AG04450 (cell line): ENCODE measurements at places on chromosomes 3 and 15.

- DNase-seq, result no peak
Observed at GRCh38 chr3:129822241-129822640, 71.3 kb downstream of the TMCC1 start.

GRCh38 chr3:18880691-18881090, 267.6 kb upstream of the KCNH8 start:
- DNase-seq, result no peak

DNA sequence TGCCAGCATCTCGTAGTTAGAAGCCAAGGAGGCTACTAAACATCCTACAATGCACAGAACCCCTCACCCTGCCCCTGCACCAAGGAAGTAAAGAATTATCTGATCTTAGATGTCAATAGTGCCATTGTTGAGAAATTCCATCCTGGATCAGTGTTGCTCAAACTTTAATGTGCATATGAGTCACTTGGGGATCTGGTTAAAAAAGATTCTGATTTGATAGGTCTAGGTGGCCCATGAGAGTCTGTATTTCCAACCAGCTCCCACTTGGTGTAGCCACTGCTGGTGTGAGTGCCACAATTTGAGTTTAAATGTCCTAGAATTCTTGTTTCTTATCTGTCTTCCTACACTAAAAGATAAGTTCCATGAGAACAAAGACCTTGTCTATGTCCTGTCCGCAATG, 43.7 kb downstream of the TMEM45A start:
- no peak for DNase-seq

DNA sequence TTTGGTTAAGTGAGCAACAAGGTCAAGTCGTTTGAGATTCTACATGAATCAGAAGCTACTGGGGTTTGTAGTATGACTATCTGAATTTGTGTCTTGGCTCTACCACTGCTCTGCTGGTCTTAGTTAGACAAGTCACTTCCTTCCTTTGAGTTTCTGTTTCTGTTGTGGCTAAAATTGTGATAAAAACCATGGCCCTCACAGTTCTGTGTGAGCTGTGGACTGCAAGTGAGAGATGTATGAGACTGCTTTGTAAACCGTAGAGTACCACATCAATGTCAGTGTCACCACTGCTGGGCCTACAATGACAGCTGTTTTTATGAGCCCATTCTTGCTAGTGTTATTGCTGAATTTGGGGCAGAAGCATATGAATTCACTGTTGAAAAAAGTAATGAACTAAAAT, 32.7 kb downstream of the RARB start:
- no peak for DNase-seq

- peak; percentile 3 for DNase-seq
Observed at GRCh38 chr3:40800343-40800742, 275.6 kb downstream of the ZNF621 start.

DNA sequence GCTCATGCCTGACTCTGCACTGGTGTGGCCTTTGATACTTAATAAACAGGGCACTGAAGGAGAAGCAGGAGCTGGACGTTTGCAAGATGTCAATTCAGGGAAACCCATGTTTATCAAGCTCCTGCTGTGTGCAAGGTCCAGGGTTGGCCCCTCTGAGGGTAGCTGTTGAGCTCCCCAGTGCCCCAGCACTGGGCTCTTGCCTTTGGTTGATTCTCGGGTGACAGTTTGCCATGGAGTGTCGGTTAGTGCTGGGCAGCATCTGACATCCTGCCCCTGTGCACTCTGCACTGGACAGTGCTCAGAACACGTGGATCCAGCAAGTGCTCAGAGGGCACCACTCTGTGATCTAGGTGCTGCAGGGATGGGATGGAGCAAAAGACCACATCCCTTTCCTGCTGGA, 7.3 kb downstream of the HDAC11 start:
- DNase-seq, result no peak

- DNase-seq, result no peak
Observed at GRCh38 chr3:51581524-51581923, 43.0 kb downstream of the RAD54L2 start.

DNA sequence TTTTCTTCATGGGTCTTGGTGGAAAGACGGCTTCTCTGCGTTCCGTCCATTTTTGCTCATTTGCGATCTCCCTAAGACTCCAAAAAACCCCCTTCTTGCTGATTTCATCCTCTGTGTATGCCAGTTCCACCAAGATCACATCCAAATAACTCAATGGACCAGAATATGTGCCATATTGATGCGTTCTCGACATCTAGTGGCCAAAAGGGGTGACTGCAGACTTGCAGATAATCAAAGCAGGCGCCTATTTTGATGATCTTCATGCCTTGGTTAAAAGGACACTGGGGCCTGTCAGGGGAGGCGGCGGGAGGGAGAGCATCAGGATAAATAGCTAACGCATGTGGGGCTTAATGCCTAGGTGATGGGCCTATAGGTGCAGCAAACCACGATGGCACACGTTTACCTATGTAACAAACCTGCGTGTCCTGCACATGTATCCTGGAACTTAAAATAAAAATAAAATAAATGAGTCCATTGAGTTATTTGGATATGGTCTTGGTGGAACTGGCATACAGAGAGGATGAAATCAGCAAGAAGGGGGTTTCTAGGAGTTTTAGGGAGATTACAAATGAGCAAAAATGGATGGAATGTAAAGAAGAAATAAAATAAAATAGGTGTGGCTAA, 104.2 kb upstream of the RAD18 start:
- DNase-seq, result peak; percentile 32

- no peak for DNase-seq
Observed at GRCh38 chr3:170907637-170908234, 701 bp downstream of the EIF5A2 start.

DNA sequence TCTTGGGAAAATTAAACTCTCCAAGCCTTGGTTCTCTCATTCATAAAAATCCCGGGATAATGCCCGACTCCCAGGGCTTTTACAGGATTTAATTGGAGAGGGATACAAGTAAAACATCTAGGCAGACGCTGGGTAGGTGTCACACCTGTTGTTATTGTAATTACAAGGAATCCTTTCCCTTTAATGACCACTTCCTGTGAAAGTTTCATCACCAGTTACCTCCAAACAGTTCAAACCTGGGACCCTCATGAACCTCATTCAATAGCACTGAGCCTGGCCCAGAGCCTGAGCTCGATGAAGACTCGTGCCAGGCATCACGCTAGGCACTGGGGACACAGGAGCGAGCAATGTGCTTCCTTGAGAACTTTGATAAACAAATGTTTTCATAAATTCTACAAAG, 2.1 kb upstream of the RYK start:
- DNase-seq, result no peak

DNA sequence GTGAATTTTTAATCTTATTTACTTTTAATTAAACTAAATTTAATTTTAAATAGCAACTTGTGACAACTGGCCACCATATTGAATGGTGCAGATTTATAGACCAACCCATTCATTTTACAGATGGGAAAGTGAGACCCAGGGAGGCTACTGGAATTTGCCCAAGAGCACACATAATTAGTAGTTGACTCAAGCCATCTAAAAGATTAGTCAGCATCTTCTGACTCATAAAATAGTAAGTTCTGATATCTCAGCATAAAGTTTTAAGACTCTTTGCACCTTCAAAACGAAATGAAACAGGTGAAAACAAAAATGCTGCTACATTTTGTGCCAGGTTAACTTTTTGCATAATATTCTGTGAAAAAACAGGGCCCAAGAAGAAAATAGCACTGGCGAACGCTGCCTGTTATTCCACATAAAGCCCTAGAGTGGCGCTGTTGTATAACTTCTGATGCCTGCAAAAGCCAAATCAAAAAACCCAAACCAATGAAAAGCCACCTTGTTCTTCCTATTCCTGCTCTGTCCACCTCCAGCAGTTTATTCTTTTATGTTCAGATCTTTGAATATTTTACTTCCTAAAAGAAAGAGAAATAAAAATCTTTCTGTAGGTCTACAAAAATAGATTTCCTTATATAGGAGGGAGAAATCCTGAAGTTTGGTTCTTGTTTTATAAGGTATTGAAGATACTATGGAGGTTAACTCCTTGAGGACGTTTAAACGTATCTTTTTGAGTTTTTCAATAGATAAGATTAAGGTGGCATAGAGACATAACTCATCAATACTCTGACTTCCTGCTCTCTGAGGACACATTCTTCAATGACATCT, 62.8 kb downstream of the OTOL1 start:
- no peak for DNase-seq

DNA sequence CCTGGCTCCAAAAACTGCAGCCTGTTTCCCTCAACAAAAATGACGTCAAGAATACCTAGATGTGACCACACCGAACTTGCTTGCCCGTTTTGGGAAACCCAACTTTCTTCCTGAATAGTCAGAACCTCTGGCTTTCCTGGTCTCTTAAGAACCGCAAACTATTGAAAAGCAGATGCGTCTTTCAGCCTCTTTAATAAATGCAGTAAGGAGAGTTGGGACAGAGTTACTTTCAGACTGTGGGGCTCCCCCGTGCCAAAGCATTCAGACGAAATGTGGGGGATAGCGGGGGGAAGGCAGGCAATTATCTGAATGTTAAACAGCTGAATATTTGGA, 1.2 kb upstream of the PROK2 start:
- no peak for DNase-seq

DNA sequence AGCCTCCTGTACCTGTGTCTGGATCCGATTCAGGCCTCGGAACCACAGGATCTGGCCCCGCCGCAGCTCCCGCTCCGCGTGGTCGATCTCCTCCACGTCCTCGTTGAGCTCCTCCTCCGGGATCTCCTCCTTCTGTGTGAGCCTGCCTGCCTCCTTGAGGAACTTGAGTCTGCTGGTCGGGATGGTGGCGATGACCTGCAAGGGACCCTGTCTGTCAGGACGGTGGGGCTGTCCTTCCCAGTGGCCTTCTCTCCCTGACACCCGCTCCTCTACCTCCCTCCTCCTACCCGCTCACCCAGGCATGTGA, 17.2 kb upstream of the SEC13 start:
- no peak for DNase-seq

DNA sequence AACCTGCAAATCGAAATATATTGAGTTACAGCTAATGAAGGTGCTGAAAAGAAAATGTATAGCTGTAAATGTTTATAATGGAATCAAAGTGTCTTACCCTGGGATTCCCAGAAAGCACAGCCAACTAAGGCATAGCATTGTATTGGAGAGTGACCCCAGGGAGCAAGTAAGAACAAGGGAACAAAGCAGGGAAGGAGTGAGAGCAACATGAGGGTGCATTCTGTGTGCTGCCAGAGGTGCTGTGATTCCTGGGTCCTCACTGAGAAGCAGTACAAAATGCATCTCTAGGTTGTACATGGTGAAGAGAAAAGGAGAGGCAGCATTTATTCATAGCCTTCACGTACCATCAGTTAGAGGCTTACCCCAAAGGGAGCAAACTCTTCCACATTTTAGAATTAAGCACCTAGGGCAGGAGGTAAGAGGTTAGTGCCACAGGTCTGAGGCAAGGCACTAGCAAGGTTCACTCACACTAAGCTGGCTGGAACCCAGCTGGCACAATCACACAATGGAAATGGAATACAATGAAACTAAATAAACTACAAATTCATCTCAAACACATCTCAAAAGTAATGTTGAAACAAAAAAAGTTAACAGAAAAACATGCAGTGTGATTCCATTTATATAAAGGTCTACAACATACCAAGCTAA, 151.5 kb upstream of the C2CD4B start:
- DNase-seq, result no peak

GRCh38 chr3:159028706-159029105, 226.9 kb downstream of the MFSD1 start:
- DNase-seq, result no peak

DNA sequence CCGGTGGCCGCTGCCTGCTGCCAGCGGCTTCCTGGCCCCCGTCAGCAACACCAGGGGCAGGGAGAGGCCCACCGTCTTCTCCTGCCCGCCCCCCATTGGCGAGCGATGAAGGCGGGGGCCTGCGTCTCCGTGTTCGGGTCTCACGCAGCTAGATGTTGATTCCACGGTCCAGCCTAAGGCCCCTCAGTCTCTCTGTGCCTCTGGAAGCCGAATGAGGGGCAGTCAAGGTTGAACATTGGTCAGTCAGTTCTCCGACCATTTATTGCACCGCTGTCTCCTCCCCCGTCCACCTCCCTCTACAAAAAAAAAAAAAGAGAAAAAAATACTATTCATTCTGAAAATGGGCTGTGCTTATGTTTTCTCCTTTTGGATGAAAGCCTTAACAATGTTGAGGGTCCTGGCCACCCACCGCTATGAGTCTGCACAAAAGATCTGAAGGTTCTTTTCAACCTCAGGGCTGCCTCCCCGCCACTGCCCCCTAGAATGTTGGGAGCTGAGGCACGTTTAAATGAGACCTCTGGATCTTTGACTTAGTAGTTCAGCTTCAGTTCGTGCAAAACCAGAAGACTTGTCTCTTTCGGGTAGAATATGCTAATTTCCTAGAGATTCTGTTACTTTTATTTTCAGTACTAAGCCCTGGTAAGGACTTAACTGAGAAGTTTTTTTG, 736 bp downstream of the IREB2 start:
- DNase-seq, result no peak

- no peak for DNase-seq
Observed at GRCh38 chr15:39919748-39920509, at the start of gene GPR176. Gene GPR176, minus strand, starts transcription at chr15:39920266. Its CDS starts 240 bp downstream, at chr15:39920026.

GRCh38 chr3:190366133-190366532, 21.8 kb upstream of the CLDN16 start:
- no peak for DNase-seq

- DNase-seq, result no peak
Observed at GRCh38 chr3:57646723-57647122, 46.2 kb downstream of the DENND6A start.

DNA sequence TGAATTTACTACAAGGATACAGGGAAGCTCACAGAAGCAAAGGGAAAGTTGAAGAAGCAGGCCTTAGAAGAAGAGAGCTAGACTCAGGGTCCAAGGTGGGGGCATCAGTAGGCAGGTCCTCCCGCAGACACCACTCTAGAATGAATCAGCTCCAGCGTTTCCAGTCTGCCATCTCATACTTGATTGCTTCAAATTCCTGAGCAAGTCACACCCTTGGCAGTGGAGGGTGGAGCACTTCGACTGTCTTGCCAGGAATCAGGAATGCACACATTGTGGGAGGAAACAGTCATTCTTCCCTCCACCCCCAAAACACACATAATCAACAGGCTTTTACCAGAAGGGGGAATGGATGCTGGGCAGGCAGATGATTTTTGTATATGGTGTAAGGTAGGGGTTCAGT, 78.5 kb downstream of the CHCHD6 start:
- DNase-seq, result peak; percentile 48

DNA sequence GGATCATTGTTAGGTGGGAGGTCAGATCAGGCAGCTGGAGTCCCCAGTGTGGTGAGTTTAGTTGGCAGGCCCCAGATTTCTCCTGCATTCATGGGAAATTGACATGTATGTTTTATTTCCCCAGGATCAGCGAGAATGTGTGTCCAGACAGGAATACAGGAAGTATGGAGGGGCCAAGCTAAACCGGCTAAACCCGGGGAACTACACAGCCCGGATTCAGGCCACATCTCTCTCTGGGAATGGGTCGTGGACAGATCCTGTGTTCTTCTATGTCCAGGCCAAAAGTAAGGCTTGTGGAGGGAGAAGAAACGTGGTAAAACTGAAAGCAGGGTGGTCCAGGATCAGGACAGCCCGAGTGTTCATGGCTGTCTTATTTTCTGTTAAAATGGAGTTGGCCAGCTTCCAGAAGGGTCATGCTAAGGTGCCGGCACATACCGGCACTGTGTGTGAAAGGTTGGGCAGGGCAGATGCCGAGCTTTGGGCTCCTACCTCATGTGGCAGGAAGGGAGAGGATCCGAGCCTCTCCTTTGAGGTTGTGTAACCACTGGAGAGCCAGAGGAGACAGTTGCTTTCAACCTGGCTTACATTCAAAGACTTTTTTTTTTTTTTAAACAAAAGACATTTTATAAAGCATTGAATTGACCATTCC, 83.1 kb downstream of the PGPEP1L start:
- DNase-seq, result no peak
